ENCODE measurements at places on chromosomes 1 and 21. TPM values are rescaled to one million over a fixed set of nuclear protein-coding genes. Genes with fewer than 3 reads are reported as not detected.

The OVAAL gene
- not detected for total RNA-seq

The NTNG1 gene
- total RNA-seq = 2.9 TPM

The OPTC gene
- not detected for total RNA-seq

The CYP4B1 gene
- not detected for total RNA-seq

The COL6A2 gene
- 812 TPM for total RNA-seq

The KRTAP10-8 gene
- not detected for total RNA-seq

The ERG gene
- total RNA-seq = not detected

The ADCY10 gene
- total RNA-seq = not detected

The PRR9 gene
- total RNA-seq = not detected

The COA7 gene
- total RNA-seq = 11.3 TPM

The CENPL gene
- 26.3 TPM for total RNA-seq

The CA14 gene
- total RNA-seq = not detected

The HMGCL gene
- total RNA-seq = 30.3 TPM

The SYT14 gene
- total RNA-seq = 3.9 TPM

The ERICH3 gene
- total RNA-seq = not detected

The LRRC39 gene
- total RNA-seq = not detected

The CD2 gene
- not detected for total RNA-seq

The TSPAN2 gene
- total RNA-seq = under 0.01 TPM

The PADI4 gene
- not detected for total RNA-seq

The CASZ1 gene
- under 0.01 TPM for total RNA-seq

The USP48 gene
- total RNA-seq = 42.5 TPM

The WDR77 gene
- total RNA-seq = 40.9 TPM

The TMEM9 gene
- total RNA-seq = 52.2 TPM

The MIER1 gene
- total RNA-seq = 34.1 TPM

The SPRR2B gene
- total RNA-seq = not detected

The LCE1F gene
- not detected for total RNA-seq

The ABCD3 gene
- 30.0 TPM for total RNA-seq

The LRRIQ3 gene
- 0.32 TPM for total RNA-seq

The PDC gene
- not detected for total RNA-seq

The SERPINC1 gene
- not detected for total RNA-seq

The RHOU gene
- 2.9 TPM for total RNA-seq

The SH2D1B gene
- total RNA-seq = not detected

The NR0B2 gene
- not detected for total RNA-seq

The TNNT2 gene
- total RNA-seq = 3.5 TPM

The CRYAA gene
- total RNA-seq = not detected

The UBASH3A gene
- not detected for total RNA-seq

The BGLAP gene
- not detected for total RNA-seq

The DLGAP3 gene
- total RNA-seq = under 0.01 TPM

The HP1BP3 gene
- total RNA-seq = 274 TPM

The NFIA gene
- total RNA-seq = 4.8 TPM

The MX1 gene
- total RNA-seq = 16.0 TPM

The ARF1 gene
- 339 TPM for total RNA-seq

The TEX50 gene
- total RNA-seq = not detected
